ENCODE measurements at places on chromosomes 2 and 18. TPM values are rescaled to one million over a fixed set of nuclear protein-coding genes. Genes with fewer than 3 reads are reported as not detected.

The M1AP gene
- not detected for total RNA-seq

The GLI2 gene
- total RNA-seq: 0.45 TPM

The B3GNT7 gene
- 13.4 TPM for total RNA-seq

The KLHL29 gene
- 3.6 TPM for total RNA-seq

The TMEM200C gene
- 0.37 TPM for total RNA-seq

The COL5A2 gene
- total RNA-seq: 44.2 TPM

The CPS1 gene
- total RNA-seq: 14.9 TPM

The KCNG2 gene
- not detected for total RNA-seq

The KIAA2012 gene
- total RNA-seq: not detected

The DYNAP gene
- total RNA-seq: not detected

The IMPACT gene
- 4.6 TPM for total RNA-seq

The RAB17 gene
- 8.8 TPM for total RNA-seq

- no peak for DNase-seq
Observed at GRCh38 chr2:112253261-112253815, 1.5 kb downstream of the ZC3H8 start.

- no peak for DNase-seq
Observed at GRCh38 chr2:72134997-72135800, 12.5 kb downstream of the CYP26B1 start.

DNA sequence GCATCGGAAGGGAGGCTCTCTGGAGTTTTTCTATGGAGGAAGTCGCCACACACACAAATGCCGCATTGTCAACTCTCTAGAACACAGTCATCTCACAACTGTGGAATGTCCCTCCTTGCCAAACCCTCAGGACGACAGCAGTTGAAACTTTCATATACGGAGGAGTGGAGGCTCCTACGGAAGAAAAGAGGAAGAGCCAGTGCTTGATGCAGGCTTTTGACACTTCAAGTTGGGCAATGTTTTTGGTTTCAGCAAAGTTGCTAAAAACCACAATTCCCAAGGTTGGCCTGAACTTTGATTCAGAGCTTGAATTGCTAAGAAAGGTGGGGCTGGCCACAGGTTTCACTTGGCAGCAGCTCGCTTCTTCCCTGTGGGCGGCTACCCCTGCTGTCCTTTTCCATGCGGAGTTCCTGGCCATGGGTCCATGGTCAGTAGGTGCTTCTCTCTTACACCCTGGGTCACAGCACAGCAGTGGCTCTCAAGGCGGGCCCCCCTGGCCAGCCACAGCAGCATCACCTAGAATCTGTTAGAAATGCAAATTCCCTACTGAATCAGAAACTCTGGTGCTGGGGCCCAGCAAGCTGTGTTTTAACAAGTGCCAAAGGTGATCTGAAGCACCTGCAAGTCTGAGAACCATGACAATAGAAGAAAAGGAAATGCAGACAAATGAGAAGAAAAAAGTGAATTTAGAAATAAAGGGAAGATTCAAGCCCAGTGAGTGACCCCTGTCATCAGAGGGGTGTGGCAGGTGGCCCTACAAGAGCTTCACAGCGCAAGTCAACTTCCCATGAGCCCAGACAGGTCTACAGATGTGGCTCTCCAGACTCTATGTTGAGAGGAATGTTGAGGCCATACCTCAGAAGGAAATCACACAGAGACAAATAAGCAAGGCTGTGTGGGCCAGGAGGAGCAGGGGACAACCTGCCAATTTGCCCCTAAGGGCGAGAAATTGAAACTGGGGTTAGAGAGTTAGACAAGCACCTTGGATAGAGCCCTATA lies 856.4 kb downstream of the RNF144A start:
- peak; percentile 40 for DNase-seq

DNA sequence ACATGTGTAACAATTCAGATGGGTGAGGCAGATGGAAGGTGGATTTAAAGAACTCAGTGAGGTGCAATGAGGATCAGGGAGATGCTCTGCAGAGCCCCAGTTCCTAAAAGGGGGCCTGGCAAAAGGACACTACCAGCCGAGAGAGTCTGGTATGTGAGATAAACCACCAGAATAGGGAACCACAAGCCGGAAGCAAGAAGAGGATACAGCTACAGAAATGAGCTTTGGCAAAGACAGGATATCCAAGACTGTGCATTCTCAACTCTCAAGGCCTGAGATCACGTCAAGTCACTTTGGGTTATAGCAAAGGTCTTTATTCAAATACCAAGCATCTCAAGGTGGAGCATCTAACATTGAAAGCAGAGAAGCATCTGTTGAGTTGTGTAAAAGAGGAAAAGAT lies 293.5 kb downstream of the ARHGAP15 start:
- no peak for DNase-seq

DNA sequence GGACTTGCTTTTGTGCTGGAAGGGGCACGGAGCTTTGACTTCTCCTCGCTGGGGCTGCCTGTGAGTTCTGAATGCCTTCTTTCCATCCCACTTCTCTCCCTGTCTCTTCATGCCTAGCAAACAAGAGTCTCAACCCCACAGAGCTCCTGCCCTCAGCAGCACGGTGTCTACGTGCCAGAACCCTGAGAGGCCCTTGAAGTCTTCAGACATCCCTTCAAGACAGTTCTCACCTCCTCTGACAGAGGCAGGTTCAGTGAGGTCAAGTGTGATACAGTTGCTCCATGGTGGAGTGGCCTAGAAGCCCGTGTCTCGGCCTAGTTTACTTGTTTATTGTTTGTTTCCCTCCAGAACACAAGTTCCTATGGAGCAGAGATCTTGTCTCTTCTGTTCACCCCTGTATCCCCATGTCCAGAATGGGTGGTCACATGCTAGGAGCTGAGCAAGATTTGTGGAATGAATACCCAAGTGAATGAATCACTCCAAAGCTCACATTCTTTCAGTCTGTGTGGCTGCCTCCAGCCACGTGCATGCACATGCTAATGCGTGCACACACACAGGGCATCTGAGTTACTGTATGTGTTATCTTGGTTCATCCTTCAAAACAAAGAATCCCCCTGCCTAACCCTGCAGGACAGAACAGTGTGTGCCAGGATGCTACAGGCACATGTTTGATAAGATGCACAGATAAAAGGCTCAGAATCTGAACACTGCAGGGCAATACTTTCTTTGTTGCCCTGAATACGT lies 391.6 kb downstream of the NBAS start:
- peak; percentile 21 for DNase-seq

GRCh38 chr2:239806276-239806675 lies 218.9 kb downstream of the NDUFA10 start:
- peak; percentile 18 for DNase-seq

GRCh38 chr2:234958311-234958710 lies 6.5 kb downstream of the SH3BP4 start:
- no peak for DNase-seq

DNA sequence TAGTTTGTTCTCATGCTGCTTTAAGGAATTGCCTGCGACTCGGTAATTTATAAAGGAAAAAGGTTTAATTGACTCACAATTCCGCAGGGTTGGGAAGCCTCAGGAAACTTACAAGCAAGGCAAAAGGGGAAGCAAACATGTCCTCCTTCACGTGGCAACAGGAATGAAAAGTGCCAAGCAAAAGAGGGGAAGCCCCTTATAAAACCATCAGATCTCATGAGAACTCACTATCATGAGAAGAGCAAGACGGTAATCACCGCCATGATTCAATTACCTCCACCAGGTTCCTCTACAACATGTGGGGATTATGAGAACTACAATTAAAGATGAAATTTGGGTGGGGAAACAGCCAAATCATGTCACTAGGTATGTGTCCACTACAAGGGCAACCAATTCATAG lies 53.9 kb downstream of the MAP4K3 start:
- DNase-seq: no peak

- no peak for DNase-seq
Observed at GRCh38 chr18:79862562-79862961, 64.8 kb downstream of the KCNG2 start.

GRCh38 chr2:47152803-47153202 lies 2.3 kb downstream of the STPG4 start:
- DNase-seq: no peak

DNA sequence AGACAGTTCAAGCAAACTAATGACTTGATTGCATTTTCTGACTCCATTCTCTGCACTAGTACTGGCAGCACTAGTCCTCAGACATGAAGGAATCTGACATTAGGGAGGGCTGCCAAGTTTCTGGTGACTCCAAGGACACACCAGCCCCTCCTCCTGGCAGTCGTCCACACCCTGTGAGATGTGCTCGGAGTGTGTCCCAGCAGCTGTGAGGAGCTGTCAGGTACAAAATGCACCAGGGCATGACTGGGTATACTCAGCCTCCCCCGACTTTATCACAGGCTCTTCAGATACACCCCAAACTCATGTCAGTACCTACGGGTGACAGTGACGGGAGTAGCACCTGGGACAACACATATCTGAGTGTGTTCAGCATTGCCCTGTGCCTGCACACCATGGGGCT lies 43.1 kb downstream of the EDAR start:
- DNase-seq: no peak

- peak; percentile 84 for DNase-seq
Observed at GRCh38 chr2:9139491-9140443, 66.8 kb upstream of the ASAP2 start.

GRCh38 chr2:221914334-221914880 lies 342.3 kb upstream of the EPHA4 start:
- no peak for DNase-seq

DNA sequence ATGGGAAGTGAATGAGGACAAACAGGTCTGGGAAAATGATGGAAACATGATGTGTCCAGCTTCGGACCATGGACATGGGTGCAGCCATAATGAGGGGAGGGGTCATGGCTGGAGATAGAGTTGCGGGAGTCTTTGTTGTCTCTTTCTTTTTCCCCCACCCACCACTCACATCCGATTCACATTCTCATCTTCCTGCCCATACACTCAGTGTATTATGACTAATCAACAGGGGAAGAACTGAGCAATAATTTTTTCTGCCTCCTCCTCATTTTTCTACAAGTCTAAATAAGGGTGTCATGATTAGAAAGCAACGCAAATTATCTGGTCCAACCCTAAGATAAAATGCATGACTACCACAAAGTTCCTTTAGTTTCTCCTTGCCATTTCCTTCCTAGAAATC lies 5.7 kb upstream of the SERPINB2 start:
- no peak for DNase-seq

DNA sequence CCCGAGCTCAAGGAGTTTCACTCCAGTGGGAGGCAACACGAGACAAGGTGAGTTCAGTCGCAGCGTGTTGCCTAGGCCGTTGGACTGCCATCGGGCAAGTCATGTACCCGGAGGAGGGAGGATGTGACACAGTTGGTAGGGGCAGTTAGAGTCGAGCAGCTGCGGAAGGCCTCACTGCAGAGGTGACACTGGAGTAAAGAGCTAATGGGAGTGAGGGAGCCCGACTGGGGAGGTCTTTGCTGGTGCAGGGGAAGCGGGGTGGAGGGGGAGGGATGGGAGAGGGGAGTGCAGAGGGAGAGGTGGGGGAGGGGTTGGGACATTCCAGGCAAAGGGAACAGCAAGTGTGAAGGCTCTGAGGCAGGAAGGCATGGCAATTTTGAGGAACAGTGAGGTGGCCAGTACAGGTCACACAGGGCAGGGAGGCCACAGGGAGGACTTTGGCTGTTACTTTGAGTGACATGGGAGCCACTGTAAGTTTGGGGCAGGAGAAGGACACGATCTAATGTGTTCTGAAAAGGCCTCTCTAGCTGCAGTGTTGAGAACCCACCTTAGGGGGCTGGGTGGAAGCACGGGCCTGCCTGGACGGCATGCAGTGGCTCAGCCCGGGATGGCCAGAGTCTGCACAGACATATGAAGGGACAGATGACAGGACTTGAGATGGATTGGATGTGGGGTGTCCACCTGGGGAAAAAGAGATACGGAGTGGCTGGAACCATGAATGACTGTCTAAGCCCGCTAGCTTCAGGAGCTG lies 61.1 kb downstream of the KCNF1 start:
- DNase-seq: no peak

GRCh38 chr2:136167721-136168475 lies 49.9 kb upstream of the CXCR4 start:
- no peak for DNase-seq

DNA sequence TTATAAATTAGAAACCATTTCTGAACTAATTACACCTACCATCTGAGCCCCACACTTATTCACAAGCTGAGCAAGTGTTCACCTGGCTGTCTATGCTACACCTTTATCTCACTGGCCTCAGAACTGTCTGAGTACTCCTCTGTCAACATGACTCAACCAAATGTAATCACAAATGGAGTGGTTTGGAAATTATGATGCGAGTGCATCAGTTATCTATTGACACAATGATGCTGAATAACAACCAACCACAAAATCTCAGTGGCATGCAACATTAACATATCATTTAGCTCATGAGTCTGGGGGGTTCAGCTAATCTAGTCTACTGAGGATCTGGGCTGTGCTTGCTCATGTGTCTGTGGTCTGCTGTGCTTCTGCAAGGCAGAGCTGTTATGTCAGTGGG lies 184.2 kb upstream of the NXPH2 start:
- DNase-seq: no peak

DNA sequence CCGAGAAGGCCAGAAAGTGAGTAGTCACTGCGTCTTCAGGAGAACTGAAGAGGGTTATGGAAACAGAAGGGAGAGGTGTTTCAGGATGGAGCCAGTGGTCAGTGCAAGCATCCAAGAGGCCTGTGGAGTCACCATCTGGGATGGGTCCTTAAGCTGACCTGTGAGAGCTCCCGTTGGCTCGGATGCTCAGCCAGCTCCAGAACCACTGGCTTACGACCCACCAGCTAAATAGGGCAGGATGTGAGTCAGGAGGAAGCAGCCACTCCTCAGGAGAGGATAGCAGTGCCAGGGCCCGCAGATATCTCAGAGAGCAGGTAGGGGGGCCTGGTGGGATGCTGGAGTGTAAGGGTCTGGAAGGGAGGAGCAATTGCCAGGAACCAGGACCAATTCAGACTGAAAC lies 63.1 kb upstream of the B3GNT7 start:
- DNase-seq: no peak

DNA sequence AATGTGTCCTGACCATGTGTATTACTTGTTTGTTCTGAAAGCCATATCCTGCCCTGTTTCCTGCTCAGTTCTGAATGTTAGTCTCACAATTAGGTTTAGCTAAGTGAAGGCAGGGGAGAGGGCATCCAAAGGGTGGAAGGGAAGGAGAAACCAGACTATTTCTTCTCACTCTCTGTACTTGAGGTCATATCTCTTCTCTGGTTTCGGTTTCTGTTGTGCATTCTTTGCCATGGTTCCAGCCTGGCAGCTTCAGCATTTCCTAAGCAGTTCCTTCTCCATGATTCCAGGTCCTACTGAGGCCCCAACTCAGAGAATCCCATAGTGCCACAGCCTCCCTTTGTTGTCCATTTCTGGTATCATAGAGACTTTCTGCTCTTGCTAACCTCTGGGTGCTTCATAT lies 40.3 kb upstream of the HNMT start:
- no peak for DNase-seq

- no peak for DNase-seq
Observed at GRCh38 chr18:77632758-77633157, 383.1 kb downstream of the GALR1 start.

DNA sequence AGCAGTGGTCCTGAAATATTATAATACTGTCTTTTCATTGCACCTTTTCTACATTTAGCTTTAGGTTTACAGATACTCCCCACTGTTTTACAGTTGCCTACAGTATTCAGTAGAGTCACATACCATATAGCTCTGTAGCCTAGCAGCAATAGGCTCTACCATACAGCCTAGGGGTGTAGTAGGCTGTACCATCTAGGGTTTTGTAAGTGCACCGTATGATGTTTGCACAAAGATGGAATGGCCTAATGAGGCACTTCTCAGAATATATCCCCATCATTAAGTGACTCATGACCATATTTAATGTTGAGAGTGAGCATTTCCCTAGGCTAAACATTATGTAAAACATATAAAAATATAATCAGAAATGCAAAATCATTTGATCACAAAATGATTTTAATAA lies 511.3 kb upstream of the RAB12 start:
- DNase-seq: no peak

- no peak for DNase-seq
Observed at GRCh38 chr2:203021991-203022390, 7.3 kb downstream of the NBEAL1 start.
